ENCODE measurements at places on chromosomes 7 and 10. TPM values are rescaled to one million over a fixed set of nuclear protein-coding genes. Genes with fewer than 3 reads are reported as not detected.

DNA sequence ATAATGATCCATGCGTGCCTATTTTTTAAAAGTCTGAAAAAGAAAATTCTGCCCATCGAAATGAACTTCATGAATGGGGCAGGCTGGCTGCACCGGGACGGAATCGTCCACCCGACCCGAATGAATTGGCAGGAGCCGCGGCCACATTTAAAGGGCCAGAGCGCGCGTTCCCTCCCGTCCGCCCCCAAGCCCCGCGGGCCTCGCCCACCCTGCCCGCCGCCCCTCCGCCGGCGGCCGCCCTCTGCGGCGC, 319 bp upstream of the GATA3 start:
- no peak for DNase-seq

DNA sequence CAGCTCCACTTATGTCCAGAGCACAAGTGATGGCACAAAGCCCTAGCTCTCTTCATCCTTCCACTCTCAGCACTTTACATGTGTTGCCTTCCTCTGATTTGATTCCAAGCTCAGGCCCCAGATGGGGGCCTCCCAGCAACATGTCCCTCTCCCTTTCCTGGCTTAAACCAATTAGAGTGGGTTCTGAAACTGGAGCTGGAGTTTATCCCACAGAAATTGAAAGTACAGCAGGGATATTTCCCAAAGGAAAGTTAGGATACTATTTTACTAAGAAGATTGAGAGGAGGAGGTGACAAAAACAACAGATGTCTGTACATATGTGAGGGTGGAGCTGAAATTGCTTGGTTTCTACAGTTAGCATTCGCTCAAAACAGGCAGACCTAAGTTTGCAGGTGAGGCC, 724.6 kb downstream of the AUTS2 start:
- no peak for DNase-seq

DNA sequence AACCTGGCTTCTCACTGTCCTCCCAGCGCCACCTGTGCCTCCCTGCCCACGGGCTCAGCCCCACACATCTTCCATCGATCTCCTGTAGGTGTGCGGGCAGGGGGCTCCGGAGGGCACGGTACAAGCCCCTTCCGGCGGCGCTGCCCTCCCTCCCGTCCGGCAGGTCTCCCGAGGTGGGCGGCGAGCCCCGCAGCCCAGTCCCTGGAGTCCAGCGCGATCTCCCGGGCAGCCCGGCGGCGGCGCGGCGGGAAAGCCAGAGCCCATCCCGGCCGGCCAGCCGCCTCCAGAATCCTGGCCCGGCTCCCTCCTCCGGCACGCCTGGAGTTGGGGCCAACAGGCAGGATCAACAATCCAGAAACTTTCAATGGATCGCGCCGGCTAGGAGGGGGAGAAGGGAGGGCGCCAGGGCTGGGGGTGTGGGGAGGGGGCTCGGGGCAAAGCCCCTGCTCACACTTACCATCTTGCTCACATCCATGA, 100.1 kb downstream of the HIP1 start:
- DNase-seq, result peak; percentile 63

GRCh38 chr10:126027692-126028091, 131.3 kb downstream of the FANK1 start:
- no peak for DNase-seq

DNA sequence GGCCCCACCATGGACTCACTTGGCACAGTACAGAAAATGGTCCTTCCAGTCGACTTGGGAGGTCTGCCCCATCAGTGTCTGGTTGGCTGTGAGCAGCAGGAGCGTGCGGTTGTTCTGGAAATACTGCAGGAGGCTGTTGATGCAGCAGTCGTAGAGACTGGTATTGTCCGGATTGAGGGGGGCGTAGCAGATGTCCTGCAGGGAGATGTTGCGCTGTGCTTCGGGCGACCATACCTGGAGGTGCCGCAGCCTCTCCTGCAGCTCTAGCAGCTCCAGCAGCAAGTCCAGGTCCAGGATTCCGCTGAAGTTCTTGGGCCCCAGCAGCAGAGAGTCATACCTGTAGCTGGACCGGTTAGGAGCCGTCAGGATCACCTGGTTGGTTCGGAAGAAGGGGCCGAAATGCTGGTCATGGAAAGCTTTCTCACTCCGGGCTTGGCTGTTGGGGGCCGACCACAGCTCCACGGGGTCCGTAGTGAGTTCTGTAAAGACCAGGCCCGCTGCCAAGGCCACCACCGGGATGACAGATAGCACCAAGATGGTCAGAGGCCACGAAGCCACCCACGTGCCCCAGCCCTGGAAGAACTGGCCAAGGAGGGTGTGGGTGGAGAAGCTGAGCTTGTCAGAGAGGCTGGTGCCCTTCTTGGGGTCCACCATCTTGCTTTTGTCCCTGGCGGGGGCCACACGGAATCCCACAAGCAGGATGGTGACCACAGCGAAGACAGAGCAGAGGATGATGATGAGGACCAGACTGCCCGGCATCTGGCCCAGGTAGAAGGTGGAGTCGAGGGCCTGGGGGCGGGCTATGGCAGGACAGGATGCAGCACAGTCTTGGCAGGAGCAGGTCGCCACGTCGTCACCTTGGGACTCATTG, 2.1 kb downstream of the NPC1L1 start:
- DNase-seq, result no peak

- no peak for DNase-seq
These were observed 213.9 kb downstream of the FRMD4A start for GRCh38 chr10:14116837-14117236.

GRCh38 chr7:47472444-47473157, 109.3 kb downstream of the TNS3 start:
- DNase-seq, result no peak

GRCh38 chr10:5830629-5831445, 17.6 kb upstream of the GDI2 start:
- no peak for DNase-seq

DNA sequence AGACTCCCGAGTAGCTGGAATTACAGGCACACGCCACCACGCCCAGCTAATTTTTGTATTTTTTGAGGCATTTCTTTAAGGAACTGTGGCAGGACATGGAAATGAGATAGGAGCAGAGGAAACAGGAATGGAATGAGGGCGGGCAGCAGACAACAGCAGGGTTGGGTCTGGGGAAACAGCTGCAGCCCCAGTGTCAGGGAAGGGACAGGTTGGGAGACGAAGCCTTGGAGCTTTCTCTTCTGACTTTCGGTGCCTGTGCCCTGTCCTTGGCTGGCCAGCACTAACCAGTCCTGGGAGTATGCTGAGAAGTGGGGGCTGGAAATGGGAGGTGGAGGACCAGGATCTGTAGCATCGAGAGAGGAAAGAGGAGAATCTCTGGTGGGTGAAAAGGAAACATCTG, 47.4 kb downstream of the ATOH7 start:
- DNase-seq, result no peak

DNA sequence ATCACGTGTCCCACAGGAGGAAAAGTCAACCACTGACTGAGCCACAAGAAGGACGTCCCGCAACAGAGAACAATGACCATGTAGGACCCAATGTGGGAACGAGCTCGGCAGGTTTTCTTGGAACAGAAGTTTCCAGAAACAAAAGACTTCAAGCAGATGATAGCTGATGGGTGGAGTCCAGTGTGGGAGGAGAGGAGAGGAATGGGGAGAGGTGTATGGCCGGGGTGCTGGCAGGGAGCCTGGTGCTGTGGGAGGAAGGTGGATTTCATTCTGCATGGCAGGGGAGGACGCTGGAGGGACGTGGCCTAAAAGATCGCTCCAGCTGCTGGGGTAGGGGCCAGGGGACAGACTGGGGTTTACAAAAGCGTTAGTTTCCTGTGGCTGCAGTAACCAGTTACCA, 48.5 kb upstream of the LMTK2 start:
- no peak for DNase-seq

DNA sequence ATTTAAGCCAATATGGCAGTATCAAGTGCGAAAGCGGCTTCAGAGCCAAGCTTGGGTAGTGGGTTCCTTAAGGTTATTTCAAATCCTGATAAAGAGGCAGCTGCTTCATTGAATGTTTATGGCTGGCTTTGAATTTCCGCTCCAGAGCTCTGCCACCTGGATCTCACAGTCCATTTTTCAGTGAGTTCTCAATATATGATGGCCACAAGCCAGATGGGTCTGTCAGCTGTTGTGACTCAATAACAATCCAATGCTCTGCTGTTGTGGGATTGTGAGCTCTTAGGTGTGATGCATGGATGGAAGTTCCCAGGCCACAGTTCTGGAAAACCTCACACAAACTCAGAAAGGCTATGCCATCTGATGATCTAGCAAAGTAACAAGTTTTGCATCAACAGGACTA, 743.8 kb upstream of the LRRN3 start:
- no peak for DNase-seq

DNA sequence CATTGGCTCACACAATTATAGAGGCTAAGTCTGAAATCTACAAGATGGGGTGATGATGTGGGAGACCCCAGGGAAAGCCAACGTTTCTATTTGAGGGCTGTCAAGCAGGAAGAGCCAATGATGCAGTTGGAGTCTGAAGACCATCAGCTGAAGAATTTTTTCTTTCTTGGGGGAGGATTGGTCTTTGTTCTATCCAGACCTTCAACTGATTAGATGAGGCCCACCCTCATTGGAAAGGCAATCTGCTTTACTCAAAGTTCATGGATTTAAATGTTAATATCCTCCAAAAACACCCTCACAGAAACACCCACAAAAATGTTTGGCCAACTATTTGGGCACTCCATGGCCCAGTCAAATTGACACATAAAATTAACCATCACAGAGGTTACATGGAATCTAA, 44.3 kb upstream of the DNAJC1 start:
- no peak for DNase-seq

- no peak for DNase-seq
These were observed 3.6 kb downstream of the CAMK2B start for GRCh38 chr7:44321796-44322195.

- DNase-seq, result no peak
These were observed 28.6 kb downstream of the MCM10 start for GRCh38 chr10:13189961-13190360.

DNA sequence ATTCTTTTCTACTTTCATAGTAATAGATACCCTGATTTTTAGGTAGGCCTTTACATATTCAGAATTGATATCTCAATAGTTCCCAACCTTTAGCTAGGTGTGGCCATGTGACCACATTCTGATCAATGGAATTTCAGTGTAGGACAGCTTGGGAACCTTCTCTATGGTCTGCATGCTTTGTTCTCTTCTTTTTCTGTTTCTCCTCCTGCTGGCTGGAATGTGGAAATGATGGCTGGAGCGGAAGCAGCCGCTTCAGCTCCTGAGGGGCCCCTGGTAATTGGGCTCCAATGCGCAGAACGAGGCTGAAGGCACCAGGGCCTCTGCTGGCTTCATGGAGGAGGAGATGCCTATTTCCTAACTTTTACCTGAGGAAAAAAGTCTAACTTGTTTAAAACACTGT, 152.6 kb downstream of the ZMYND11 start:
- no peak for DNase-seq

DNA sequence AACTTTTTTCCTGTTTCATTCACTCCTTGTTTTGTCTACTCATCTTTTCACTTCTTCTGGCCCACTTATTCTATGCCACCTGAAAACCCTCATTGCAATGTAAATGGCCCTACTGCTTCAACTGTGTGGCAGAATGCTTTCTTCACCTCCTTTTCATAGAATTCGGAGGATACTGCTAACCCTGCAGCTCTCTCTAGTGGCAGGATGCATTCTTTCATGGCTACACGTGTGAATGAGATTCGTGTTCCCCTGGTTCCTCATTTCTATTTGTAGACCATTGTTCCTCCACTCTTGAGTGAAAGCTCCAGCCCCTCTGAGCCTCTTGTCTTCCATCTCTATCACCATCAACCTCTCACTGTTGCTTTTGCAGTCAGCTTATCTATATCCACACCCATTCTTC, 20.9 kb upstream of the CYP26C1 start:
- no peak for DNase-seq

- no peak for DNase-seq
These were observed 176.8 kb downstream of the PKD1L1 start for GRCh38 chr7:47771336-47771989.

DNA sequence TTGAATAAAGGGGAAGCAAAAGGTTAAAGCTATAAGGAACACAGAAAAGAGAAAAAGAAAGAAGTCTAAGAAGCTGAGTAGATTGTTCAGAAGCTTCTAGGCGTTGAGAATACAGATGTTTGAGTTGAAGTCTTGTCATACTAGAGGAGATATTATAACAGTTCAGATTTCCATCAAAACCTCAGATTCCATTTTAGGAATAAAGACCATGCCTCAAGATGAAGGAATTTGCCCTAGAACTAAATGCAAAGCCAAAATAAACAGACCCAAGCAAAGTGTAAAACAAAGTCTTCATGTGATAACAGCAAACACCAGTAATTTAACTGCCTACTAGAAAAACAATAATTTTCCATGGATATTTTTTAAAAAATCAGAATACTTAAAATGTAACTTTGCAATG, 476.5 kb upstream of the POT1 start:
- DNase-seq, result no peak

DNA sequence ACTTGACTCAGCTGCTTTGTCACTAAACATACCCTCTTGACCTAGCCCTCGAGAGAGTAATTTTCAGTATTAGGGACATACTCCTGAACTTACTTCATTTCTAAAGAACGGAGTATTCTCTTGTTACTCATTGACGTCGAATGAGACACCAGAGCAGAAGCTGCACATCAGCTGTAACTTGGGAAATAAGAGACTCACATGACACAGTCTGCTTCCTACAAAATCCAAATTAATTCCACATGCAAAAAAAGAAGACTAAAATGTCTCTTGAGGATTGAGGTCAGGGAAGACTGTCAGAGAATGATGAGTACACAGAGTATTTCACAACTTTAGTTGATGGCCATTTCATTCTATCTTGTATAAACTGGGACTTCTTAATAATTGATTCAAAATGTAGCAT, 114.7 kb upstream of the EGFR start:
- no peak for DNase-seq

DNA sequence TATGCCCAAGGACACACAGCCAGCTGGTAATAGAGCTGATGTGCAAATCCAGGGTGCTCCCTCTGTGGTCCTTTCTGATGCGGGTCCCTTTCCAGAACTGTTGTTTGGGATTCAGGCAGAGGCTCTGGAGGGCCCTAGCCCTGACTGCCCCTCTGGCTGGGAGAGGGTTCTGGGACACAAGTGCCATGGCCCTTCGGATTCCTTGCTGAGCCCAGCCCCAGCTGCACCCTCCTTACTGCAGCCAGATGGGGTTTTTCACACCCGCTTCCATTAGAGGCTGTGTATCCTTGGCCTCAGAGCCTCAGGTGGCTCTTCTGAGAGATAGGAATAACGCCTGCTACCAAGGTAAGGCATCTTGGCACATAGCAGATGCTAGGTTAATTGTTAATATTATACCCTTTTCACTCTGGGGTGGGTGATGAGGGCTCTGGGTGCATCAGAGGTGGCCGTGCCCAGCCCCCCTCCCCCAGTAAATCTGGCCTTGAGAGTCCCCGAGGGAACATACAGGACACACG, 89.8 kb upstream of the LRRC4 start:
- no peak for DNase-seq

- no peak for DNase-seq
These were observed 51.5 kb downstream of the CRPPA start for GRCh38 chr7:16369855-16370254.

GRCh38 chr7:105126436-105126975, 112.5 kb downstream of the KMT2E start:
- no peak for DNase-seq

- peak; percentile 63 for DNase-seq
These were observed 26.5 kb upstream of the NUB1 start for GRCh38 chr7:151315038-151315655.

Gene LLCFC1
- total RNA-seq, result not detected

Gene SPDYE16
- total RNA-seq, result not detected

Gene PRSS2
- not detected for total RNA-seq

Gene TMEM236
- total RNA-seq, result 0.66 TPM

Gene MYO1G
- 2.9 TPM for total RNA-seq

Gene NCAPG2
- total RNA-seq, result 12.5 TPM

Gene NAPEPLD
- total RNA-seq, result 12.1 TPM

Measured in breast epithelium (tissue), 4 donors.